ENCODE measurements at places on chromosomes 7 and 10.

DNA sequence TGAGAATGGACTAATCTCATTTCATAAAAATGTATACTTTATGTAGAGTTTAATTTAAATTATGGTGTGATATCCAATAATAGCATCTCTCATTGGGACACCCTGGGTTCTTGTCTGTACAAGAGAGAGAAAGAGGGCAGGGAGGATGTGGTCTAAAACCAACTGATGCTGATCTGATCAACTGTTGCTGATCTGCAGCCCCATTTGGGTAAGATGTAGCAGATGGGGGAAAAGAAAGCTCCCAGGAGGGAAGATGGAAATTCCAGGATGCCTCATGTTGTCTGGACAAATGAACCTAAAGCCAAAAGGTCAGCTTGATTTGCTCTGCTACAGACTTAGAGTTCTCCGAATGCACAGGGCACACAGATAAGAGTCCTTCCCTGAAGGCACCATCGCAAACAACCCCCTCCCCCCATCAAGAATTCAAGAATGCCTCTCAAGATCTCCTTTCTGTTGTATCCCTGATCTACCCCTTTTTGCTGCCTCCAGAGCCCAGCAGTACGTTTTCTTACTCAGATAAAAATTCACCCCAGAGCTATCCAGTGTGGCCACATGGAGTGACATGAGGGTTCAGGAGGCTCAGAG lies 171.4 kb upstream of the INHBA start:
- no peak for DNase-seq

- DNase-seq = no peak
These were observed 50.2 kb upstream of the C10orf120 start for GRCh38 chr10:122749886-122750285.

GRCh38 chr10:77675347-77675746 lies 37.7 kb upstream of the KCNMA1 start:
- no peak for DNase-seq

GRCh38 chr7:47771990-47772360 lies 176.3 kb downstream of the PKD1L1 start:
- DNase-seq = no peak

- DNase-seq = no peak
These were observed 46.1 kb downstream of the PAX2 start for GRCh38 chr10:100791369-100792058.

DNA sequence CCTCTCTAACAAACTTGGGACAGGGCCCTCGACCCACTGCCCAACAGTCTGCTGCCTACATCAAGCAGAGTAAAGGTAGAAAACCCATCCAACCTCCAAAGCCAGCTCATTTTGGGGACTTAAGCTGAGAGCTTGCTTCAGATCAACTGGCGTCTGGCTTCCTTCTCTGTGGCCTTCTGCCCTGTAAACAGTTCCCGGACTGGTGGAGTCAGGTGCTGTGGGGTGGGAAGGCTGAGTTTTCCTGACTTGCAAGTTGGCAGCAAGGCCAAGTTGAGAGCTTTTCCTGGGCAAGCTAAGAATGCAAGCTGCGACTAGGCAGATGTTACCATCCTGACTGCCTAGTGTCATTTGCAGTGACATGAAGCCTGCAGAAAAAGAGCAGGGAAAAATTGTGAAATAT lies 3.7 kb downstream of the GALNT17 start:
- DNase-seq = no peak

GRCh38 chr7:33591490-33591889 lies 313.8 kb upstream of the BMPER start:
- DNase-seq = no peak

GRCh38 chr7:110852156-110852940 lies 238.6 kb upstream of the LRRN3 start:
- DNase-seq = no peak

DNA sequence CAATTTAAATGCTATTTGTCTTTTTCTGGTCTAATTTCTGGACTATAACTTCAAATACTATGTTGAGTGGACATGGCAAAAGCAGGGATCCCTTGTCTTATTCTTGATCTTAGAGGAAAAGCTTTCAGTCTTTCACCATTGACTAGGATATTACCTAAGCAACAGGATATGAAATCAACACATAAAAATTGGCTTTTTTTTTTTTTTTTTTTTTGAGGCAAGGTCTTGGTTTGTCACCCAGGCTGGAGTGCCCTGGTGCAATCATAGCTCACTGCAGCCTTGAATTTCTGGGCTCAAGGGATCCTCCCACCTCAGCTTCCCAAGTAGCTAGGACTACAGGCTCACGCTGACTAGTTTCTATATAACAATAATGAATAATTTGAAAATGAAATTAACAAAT lies 90.8 kb downstream of the JMJD1C start:
- no peak for DNase-seq

GRCh38 chr7:31333291-31333690 lies 7.2 kb downstream of the NEUROD6 start:
- DNase-seq = no peak

DNA sequence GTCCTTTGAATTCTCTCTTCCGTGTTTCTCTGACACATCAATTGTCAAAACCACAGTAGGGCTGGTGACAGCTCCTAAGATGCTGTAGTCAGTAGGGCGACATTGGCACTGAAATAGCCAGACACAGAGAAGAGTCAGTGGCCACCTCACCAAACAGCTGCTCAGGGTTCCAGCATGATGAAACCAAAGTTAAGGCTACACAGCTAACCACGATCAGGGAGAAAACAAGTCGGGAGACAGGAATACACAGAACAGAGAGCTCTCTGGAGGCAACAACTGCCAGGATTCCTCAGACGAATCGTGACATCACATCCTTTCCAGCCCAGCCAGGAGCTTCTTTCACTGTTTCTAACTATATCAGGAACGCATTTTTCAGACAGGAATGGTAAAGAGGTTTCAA lies 922.2 kb downstream of the SORCS1 start:
- DNase-seq = no peak
